Activated CD8-positive, alpha-beta T cell treated with anti-CD3 and anti-CD28 coated beads, Interleukin-2, amount 10 ng/mL, durations not matched to agents 7 days and 5 days (primary cell): ENCODE measurements at places on chromosomes 13 and 19. TPM values are rescaled to one million over a fixed set of nuclear protein-coding genes. Genes with fewer than 3 reads are reported as not detected.

GRCh38 chr19:15563325-15563794, 51.7 kb upstream of the CYP4F8 start:
- no peaks in the 10 kb centered on the region for H3K4me1 ChIP-seq
- no peak overlapping the region for H3K4me3 ChIP-seq
- no peak overlapping the region for H3K27ac ChIP-seq
- DNase-seq, result no peak

Gene FCAR
- total RNA-seq, result not detected

DNA sequence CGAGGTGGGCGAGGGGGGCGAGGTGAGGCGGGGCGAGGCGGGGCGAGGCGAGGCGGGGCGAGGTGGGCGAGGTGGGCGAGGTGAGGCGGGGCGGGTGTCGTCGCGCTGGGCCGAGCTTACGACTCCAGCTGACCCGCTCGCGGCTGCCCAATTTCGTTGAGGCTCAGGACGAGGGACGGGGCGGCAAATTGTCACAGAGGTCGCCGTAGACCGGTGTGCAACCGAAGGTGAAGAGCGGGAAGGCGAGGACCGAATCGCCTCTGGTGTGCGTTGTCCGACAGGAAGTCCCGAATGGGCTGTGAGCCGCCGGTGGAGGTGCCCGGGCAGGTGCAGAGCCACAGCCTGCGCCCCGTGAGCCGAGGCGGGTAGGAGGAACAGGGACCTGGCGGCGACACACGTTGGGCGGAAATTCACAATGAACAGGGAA, at the start of gene LACC1:
LACC1 (plus strand) TSS at position 150 of the 427 bp plus-strand sequence. CDS start 1,082 bp downstream, outside the sequence.
- peaks cover 18% of the 10 kb centered on the region for H3K27me3 ChIP-seq
- peaks cover 17% of the 10 kb centered on the region for H3K4me1 ChIP-seq
- H3K4me3 ChIP-seq, result peak within 1 kb of the TSS; percentile 80
- peak within 1 kb of the TSS; percentile 80 for H3K27ac ChIP-seq
- DNase-seq, result peak; percentile 34

DNA sequence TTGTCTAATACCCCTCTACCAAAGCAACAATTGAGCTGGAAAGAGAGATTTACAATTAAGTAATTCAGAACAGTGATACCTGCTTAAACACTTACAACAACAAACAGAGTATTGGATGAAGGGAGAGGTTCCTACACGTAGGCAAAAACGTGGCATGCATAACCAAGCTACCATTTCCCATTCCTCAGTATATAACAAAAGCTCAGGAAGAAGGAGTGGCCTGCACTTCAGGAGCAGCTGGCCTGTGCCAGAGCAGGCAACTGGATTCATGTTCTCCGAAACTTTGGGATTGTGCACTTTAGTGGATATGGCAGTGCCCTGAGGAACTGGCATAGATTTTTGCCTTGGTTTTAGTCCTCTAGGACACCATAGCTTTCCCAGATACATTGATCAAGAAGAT, 630.2 kb upstream of the PCDH9 start:
- no peaks in the 10 kb centered on the region for H3K4me1 ChIP-seq
- no peak overlapping the region for H3K27ac ChIP-seq
- no peaks in the 10 kb centered on the region for H3K27me3 ChIP-seq
- H3K36me3 ChIP-seq, result no peaks in the 10 kb centered on the region
- no peak for DNase-seq

GRCh38 chr19:57079656-57080055, 40.1 kb upstream of the USP29 start:
- H3K4me1 ChIP-seq, result no peaks in the 10 kb centered on the region
- H3K36me3 ChIP-seq, result no peaks in the 10 kb centered on the region
- no peak overlapping the region for H3K27ac ChIP-seq
- DNase-seq, result no peak

Gene ZNF528
- 14.7 TPM for total RNA-seq

DNA sequence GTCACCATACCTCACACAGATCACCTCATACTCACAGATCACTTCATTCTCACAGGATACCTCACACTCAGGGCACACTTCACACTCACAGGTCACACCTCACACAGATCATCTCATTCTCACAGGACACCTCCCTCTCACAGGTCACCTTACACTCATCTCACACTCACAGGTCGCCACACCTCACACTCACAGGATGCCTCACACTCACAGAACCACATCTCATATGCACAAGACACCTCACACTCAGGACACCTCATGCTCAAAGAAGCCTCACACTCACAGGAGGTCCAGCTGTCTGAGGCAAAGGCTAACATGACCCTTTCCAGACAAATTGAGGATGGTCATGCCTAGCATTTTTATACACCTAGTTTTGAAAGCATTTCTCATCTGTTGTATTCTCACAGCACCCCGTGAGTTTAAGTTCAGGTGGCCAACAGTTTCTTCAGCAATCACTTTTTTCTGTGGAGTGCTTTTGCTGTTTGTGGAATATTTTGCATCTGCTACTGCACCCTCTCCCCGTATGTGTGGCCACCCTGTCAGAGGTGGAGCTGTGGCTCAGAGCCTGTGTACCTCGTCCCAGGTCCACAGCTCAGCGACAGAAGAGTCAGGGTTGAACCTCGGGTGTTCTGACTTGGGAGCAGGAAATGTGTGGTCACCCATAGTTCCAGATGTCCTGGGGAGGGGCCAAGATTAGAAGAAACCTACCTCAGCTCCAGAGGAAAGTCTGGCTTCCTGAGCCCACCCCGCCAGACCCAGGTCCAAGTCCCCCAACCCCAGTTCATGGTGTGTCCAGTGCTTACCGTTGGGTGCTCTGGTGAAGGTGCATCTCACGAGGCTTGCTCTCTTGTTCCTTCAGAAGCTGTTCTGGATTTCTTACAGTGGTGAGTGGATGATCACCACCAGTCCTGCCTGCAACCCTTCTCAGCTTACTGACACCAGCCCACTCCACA, 7.6 kb downstream of the F7 start:
- H3K4me1 ChIP-seq, result peaks cover 3% of the 10 kb centered on the region
- no peak overlapping the region for H3K27ac ChIP-seq
- H3K4me3 ChIP-seq, result no peak overlapping the region
- H3K36me3 ChIP-seq, result peaks cover 1% of the 10 kb centered on the region
- no peak for DNase-seq
- peaks cover 4% of the 10 kb centered on the region for H3K27me3 ChIP-seq

DNA sequence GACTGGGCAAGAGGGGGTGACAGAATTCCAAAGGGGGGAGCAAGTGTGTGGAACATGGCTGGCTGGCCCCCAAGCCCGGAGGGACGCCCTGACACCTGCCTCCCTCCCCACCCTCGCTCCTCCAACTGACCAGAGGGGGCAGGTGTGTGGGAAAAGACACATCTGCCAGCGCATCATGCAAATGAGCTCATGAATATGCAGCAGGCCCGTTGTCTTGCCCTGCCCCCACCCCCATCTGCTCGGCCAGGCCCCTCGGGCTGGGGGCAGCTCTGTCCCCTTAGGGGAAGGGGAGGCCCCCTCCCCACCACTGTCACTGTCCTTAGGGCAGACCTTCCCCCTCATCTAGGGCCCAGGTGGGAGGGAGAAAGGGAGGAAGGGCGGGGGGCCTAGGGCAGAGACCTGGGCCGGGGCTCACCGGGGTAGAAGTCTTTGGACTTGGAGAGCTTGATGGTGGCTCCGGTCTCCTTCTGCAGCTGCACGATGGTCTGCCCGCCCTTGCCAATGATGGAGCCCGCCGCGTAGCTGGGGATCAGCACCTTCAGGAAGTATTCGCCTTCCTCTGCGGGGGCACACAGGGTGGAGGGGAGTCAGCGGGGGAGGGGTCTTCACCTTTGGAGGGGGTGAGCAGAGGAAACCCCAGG, 12.9 kb downstream of the NOVA2 start:
- peaks cover 33% of the 10 kb centered on the region for H3K27me3 ChIP-seq
- no peaks in the 10 kb centered on the region for H3K4me1 ChIP-seq
- H3K36me3 ChIP-seq, result no peaks in the 10 kb centered on the region
- DNase-seq, result no peak
- no peak overlapping the region for H3K27ac ChIP-seq
- no peak overlapping the region for H3K4me3 ChIP-seq

GRCh38 chr13:34886121-34886875, 55.8 kb upstream of the NBEA start:
- H3K27ac ChIP-seq, result no peak overlapping the region
- no peak for DNase-seq
- no peaks in the 10 kb centered on the region for H3K27me3 ChIP-seq
- no peaks in the 10 kb centered on the region for H3K36me3 ChIP-seq

GRCh38 chr19:2356036-2356646, 3.9 kb upstream of the TMPRSS9 start:
- no peak overlapping the region for H3K27ac ChIP-seq
- H3K36me3 ChIP-seq, result no peaks in the 10 kb centered on the region
- DNase-seq, result no peak

Gene GIPC3
- 0.26 TPM for total RNA-seq

DNA sequence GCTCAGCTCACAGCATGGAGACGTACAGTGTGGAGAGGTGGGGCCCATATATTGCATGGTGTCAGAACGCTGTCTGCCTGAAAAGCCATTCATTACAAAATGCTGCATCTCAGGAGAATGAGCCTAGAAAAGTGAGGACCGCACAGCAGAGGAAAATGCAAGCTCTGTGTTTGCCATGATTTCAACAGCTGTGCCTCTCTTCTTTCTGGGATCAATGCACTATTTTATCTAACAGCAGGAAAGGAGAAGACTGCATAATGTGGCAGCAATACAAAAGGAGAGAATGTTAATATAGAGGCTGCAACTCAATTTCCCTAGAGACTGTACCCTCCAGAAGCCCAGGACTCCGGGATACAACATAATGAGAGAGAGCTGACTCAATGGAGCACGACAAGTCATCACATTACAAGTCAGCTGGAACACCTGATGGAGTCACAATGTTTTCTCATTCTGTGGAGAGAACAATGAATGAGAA, 368.0 kb downstream of the FGF14 start:
- no peaks in the 10 kb centered on the region for H3K36me3 ChIP-seq
- H3K4me3 ChIP-seq, result no peak overlapping the region
- no peak overlapping the region for H3K27ac ChIP-seq
- no peaks in the 10 kb centered on the region for H3K4me1 ChIP-seq
- DNase-seq, result no peak

Gene NCR1
- total RNA-seq, result 0.26 TPM

DNA sequence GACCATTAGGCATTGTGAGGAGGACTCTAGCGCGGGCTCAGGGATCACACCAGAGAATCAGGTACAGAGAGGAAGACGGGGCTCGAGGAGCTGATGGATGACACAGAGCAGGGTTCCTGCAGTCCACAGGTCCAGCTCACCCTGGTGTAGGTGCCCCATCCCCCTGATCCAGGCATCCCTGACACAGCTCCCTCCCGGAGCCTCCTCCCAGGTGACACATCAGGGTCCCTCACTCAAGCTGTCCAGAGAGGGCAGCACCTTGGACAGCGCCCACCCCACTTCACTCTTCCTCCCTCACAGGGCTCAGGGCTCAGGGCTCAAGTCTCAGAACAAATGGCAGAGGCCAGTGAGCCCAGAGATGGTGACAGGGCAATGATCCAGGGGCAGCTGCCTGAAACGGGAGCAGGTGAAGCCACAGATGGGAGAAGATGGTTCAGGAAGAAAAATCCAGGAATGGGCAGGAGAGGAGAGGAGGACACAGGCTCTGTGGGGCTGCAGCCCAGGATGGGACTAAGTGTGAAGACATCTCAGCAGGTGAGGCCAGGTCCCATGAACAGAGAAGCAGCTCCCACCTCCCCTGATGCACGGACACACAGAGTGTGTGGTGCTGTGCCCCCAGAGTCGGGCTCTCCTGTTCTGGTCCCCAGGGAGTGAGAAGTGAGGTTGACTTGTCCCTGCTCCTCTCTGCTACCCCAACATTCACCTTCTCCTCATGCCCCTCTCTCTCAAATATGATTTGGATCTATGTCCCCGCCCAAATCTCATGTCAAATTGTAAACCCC, 2.8 kb upstream of the CEACAM5 start:
- H3K4me1 ChIP-seq, result peaks cover 2% of the 10 kb centered on the region
- H3K27ac ChIP-seq, result no peak overlapping the region
- peaks cover 9% of the 10 kb centered on the region for H3K27me3 ChIP-seq
- peak; percentile 57 for DNase-seq
- no peak overlapping the region for H3K4me3 ChIP-seq
